Hindlimb muscle (tissue), 1 donor: ENCODE measurements at places on chromosomes 16 and 17. TPM values are rescaled to one million over a fixed set of nuclear protein-coding genes. Genes with fewer than 3 reads are reported as not detected.
A peak's percentile ranks its signal among the peaks of the same experiment; 100 is the strongest.

Gene KRTAP4-9
- polyA plus RNA-seq, result not detected

DNA sequence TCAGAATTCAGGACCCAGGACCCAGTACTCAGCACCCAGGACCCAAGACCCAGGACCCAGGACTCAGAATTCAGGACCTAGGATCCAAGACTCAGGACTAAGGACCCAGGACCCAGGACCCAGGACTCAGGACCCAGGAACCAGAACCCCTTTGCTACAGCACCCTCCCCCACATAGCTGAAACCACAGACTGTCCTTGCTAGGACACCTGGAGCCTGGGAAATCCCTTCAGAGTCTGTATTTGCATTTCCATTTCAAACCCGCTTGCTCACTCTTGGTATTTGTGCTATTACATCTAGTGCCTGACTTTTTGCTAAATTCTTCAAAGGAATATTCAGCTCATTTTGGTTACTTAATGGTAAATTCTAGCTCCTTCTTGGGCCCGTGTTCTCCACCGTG, 275.8 kb upstream of the MAF start:
- DNase-seq, result no peak

GRCh38 chr16:11218604-11218962, 37.4 kb downstream of the SOCS1 start:
- DNase-seq, result no peak

DNA sequence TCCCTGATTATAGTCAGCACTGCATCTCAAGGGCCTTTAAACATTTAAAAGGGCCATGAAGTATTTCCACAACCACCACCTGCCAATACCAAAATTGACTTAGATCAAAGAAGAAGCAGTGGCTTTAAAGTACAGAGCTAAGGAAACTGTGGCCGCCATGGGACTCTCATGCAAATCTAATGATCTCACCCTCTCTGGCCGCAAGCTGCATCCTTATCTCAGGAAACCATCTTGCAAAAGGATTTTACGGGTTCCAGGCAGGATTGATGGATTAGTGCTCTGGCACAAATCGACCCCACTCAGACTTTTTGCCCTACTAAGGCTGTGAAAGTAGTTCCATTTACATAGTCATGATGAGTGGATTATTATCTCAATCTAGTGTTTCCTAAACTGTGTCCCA, 22.6 kb downstream of the CDRT4 start:
- no peak for DNase-seq

- no peak for DNase-seq
These were observed 1.7 kb downstream of the TXNDC17 start for GRCh38 chr17:6642592-6642991.

Gene ARL6IP1
- 83.7 TPM for polyA plus RNA-seq

Gene CRYBA1
- not detected for polyA plus RNA-seq

GRCh38 chr17:66517336-66518009, 215.1 kb downstream of the PRKCA start:
- DNase-seq, result no peak

DNA sequence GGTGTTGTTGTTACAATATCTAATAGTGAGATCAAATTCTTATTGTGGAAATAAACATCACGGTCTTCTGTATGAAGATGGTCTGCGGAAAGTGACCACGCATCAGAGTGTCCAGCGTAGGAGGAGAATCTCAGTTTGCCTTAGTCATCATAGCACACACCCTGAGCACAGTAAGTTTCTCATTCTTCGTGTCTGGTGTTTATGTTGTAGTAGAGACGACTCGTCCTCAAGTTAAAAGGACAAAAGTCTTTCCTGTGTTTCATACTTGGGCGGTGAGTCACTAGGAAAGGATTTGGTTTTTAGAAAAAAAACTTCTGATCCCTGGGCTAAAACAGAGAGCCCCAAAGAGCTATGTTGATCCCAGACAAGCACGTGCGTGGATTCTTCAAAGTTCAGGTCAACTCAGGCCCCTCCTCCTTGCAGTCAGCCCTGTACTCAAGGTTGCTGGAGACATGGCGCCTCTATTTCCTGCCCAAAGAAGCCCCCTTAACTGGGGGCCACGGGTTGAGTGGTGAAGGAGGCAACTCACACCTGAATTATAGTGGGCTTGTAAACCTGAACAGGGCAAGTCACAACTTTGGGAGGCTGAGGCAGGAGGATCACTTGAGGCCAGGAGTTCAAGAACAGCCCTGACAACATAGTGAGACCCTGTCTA, 170.4 kb downstream of the ZFHX3 start:
- DNase-seq, result no peak

Gene MT4
- polyA plus RNA-seq, result not detected

- no peak for DNase-seq
These were observed 24.9 kb downstream of the MRTFB start for GRCh38 chr16:14095883-14096551.

Gene KRTAP17-1
- polyA plus RNA-seq, result not detected

- no peak for DNase-seq
These were observed 4.0 kb downstream of the TAC4 start for GRCh38 chr17:49843774-49844350.

Gene STRADA
- 32.5 TPM for polyA plus RNA-seq

DNA sequence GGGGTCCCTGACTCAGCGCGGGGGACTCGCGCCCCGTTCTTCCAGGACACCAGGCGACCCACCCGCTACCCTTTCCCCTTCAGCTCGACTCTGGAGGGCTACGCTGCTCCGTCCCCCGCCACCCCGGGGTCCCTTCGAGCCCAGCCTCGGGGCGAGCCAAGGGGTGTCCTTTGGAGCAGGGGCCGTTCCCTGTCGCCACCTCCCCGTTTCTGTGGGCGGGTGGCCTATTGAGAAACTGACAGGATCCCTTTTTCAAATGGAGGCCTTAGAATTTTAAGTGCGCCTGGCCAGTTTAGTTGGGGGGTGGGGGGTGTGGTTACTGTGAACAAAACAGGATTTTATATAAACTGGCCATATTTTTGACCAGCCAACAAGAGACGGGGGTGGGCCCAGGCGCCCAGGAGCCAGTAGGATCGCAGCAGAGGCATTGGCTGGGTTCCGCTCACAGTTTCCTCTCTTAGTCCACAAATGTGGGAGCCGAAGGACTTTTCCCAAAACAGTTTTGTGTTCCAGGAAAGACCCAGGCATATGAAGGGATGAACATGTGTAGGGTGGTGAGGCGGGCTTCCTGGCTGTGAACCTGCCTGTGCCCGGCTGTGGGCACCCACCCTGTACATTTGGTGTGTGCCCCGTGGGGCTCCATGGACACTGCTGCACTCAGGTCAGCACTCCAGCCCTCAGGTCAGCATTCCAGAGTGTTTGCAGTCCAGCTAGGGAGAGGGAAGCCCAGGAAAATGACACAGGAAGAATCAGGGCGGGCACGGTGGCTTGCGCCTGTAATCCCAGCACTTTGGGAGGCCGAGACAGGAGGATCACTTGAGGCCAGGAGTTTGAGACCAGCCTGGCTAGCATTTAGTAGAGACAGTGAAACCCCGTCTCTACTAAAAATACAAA, 722 bp upstream of the TIMP2 start:
- peak; percentile 88 for DNase-seq

DNA sequence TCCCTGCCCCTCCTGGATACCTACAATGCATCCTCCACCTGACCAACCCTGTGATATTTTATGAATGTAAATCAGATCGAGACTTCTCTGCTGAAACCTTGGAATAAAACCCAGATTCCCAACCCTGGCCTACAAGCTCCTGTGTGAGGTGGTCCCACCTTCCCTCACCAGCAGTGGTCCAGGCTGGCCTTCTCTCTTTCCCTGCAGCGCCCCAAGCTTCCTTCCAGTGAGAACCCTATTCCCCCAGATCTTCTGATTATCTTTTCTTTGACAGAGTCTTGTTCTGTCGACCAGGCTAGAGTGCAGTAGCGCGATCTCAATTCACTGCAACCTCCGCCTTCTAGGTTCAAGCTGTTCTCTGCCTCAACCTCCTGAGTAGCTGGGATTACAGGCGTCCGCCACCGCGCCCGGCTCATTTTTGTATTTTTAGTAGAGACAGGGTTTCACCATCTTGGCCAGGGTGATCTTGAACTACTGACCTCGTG, 2.5 kb upstream of the HELZ start:
- no peak for DNase-seq

DNA sequence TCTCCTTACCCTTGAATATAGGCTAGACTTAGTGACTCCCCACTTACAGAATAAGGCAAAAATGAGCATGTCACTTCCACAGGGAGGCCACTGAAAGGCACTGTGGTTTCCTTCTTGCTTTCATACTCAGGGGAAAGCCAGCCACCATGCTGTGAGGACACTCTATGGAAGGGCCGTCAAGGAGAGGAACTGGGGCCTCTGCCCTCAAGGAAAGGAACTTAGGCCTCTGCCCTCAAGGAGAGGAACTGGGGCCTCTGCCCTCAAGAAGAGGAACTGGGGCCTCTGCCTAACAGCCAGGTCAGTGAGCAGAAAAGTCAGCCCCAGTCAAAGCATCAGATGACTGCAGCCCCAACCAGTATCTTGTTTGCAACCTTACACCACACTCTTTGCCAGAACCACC, 30.1 kb downstream of the VPS35 start:
- DNase-seq, result peak; percentile 8

DNA sequence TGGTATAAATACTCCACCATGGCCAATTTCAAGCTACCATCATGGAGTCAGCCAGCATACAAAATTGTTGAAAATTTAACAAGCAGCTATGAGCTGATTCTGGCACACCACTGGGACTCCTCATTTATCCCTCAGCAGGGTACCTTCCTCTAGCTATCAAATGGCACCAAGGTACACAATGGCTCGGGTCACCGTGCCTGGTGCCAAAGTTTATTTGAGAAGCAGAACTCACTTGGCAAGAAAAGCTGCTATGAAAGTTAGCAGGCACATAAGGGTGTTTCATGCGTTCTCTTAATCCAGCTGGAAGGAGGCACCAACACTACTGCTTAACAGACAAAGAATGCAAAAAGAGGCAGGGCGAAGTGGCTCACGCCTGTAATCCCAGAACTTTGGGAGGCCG, 51.6 kb downstream of the IKZF3 start:
- DNase-seq, result no peak

- no peak for DNase-seq
These were observed 13.4 kb upstream of the SLC38A8 start for GRCh38 chr16:84055801-84056634.

GRCh38 chr17:15409721-15410250, 57.6 kb downstream of the CDRT4 start:
- peak; percentile 58 for DNase-seq

Gene CIBAR2
- polyA plus RNA-seq, result not detected

Gene CES5A
- polyA plus RNA-seq, result not detected

DNA sequence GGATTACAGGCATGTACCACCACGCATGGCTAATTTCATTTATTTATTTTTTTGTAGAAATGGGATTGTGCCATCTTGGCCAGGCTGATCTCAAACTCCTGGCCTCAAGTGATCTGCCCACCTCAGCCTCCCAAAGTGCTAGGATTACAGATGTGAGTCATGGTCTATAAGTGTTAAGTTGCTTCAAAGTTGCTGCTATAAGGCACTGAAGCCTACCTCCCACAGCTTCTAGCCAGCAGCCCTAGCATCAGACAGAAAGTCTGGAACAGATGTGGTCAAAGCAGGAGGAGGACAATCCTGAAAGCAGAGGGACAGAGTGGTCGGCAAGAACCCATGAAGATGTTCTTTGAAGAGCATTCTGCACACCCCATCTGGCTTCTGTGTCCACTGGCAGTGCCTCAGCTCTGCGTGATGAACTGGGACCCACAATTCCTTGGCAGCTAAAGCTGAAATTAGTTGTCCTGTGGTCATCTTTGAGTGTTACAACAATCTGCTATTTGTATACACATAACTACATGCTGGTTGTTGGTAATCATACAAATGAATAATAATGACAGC, 11.2 kb downstream of the MAP3K14 start:
- DNase-seq, result no peak

- no peak for DNase-seq
These were observed 8.6 kb downstream of the C16orf90 start for GRCh38 chr16:3486506-3487215.

GRCh38 chr17:68356520-68356919, 65.2 kb downstream of the ARSG start:
- no peak for DNase-seq

Gene EVPLL
- polyA plus RNA-seq, result not detected

Gene RAD51C
- polyA plus RNA-seq, result 23.8 TPM

DNA sequence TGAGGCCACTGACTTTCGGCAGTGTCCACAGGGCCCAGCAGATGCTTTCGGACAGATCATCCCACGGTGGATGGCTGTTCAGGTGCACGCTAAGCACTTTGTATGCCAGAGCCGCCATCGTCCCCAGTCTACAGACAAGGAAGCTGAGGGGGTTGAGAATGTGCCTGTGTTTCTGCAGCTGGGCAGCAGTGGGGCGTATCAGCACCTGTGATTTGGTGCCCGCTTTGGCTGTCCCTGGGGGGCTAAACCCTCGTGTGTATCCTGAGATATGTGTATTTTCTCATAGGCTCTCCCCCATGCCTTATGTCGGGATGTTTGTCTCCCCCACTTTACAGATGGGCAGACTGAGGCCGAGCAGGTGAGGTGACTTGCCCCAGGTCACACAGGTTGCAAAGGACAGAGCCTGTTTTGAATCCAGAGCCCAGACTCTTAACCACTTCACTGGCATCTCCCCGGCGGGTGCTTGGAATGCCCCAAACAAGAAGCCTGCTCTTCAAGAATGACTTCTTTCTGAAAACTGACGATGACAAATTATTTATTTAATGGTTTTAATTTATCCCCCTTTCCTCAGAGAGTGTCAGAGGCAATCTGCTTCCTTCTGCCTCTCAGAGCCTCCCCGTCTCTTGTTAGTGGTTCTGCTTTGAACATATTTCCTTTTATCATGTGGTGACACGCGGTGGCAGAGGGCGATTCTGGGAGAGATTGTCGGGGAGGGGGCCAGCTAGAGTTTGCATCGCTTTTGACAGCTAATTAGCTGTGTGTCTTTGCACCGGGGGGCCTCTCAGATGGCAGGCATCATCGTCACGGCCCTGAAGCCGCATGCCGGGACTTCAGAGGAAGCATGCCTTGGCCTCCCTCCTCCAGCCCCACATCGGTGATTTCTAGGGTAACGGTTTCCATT, 149.6 kb upstream of the CIBAR2 start:
- no peak for DNase-seq

- no peak for DNase-seq
These were observed 818 bp upstream of the CBX8 start for GRCh38 chr17:79797492-79798298.

GRCh38 chr17:36632916-36633771, 31.8 kb downstream of the MRM1 start:
- DNase-seq, result no peak

DNA sequence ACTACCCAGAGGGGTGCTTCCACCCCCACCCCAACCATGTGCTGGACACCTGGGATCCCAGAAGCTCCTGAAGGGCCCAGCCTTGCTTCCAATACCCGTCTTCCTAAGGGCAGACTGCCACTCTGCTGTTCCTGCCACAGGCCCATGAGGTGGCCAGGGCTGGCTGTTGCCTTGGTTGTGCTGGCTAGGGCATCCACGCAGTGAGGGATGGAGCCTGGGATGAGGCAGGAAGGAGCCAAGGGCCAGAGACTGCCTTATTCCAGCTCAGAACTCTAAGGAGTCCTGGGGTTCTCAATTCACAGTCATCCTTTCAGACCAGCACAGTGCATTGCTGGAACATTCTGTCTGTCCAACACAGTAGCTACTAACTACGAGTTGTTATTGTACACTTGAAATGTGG, 37.8 kb downstream of the BCO1 start:
- DNase-seq, result no peak

Gene PAQR4
- polyA plus RNA-seq, result 7.0 TPM

Gene ABCA8
- polyA plus RNA-seq, result 51.5 TPM

- DNase-seq, result peak; percentile 83
These were observed 47.1 kb downstream of the CMIP start for GRCh38 chr16:81491541-81492188.
